ENCODE measurements at places on chromosomes 1 and 21.
A peak's percentile ranks its signal among the peaks of the same experiment; 100 is the strongest.

DNA sequence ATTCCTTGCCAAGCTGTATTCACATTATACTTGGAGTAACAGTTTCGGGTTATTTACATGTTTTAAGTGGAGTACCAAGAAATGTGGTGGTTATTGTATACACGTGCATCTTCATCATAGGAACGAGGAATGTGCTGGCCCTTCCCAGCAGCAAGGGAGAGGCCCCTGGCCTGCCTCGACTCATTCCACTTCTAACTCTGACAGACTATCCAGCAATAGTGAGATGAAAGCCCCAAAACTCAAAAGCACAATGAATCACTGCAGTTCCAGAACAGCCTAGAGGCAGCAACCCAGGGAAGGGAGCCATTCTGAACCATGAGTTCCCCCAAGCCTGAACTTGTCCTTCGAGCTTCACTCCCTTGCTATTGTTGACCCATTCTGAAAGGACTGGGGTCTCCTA, 23.1 kb downstream of the FAM89A start:
- no peak for DNase-seq

DNA sequence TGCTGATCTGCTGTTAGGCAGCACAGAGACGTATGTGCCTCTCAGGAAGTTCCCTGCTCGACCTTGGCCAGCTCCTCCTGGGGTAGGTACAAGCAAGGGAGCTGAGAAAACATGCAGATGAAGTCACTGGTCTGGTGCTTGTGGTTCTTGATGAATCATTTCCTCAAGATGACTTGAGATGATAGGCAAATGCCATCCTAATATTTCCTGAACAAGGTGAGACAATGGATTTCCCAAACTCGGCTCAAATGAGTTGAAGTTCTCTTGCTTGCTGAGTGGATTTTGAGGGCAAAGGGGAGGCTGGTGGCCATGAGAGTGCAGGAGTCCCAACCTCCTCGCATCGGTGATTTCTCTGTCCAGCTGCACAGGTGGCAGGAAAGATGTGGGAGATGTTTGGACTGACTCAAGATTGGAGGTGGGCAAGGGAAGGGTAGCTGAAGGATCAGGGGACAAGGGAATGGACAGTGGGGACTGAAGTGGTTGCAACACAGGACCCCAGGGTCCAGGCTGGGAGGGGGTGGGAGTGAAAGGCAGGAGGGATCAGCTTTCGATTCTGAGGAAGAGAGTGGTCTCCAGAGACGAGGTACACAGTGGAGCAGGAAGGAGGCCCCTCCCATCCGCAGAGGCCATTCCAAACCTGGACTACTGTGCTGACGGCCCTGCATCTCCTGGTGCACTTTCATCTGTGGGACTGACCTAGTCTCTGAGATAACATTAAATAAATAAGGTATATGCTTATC, 63.9 kb downstream of the CAPN2 start:
- DNase-seq: no peak

DNA sequence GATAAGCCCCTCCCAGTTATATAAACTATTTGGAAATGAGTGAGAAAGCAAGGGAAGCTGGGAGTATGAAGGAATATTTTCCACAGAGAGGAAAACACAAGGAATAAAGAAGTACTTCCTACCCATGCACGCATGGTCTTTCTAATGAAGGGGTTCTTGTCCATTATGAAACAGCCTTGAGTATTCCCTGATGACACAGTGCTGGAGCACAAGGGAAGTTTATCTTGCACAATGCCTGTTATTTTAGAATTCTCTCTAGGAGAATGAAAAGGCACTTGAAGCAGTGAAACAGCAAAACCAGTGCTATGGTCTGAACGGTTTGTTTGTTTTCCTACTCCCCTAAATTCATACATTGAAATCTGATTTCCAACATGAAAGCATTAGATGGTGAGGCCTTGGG, 38.6 kb upstream of the ADAMTS1 start:
- DNase-seq: no peak

- DNase-seq: no peak
Observed at GRCh38 chr1:231750818-231751362, 124.3 kb downstream of the DISC1 start.

DNA sequence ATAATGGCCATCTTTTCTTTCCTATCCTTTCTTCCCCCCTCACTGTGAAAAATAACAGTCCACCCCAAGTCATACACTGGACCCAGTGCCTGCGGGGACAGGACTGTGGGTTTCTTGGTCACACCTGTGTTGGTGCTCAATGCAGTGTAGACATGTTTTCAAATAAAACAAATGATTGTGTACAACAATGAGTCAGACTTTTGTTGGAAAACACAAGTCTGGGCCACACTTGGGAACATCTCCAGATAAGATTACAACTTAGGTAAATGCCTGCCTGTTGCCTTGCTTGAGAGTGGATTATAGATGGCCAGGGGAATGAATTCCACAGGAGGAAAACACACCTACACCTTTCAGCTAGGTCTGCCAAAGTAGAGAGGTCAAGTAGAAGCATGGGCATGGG, 34.1 kb downstream of the PDPN start:
- DNase-seq: no peak

DNA sequence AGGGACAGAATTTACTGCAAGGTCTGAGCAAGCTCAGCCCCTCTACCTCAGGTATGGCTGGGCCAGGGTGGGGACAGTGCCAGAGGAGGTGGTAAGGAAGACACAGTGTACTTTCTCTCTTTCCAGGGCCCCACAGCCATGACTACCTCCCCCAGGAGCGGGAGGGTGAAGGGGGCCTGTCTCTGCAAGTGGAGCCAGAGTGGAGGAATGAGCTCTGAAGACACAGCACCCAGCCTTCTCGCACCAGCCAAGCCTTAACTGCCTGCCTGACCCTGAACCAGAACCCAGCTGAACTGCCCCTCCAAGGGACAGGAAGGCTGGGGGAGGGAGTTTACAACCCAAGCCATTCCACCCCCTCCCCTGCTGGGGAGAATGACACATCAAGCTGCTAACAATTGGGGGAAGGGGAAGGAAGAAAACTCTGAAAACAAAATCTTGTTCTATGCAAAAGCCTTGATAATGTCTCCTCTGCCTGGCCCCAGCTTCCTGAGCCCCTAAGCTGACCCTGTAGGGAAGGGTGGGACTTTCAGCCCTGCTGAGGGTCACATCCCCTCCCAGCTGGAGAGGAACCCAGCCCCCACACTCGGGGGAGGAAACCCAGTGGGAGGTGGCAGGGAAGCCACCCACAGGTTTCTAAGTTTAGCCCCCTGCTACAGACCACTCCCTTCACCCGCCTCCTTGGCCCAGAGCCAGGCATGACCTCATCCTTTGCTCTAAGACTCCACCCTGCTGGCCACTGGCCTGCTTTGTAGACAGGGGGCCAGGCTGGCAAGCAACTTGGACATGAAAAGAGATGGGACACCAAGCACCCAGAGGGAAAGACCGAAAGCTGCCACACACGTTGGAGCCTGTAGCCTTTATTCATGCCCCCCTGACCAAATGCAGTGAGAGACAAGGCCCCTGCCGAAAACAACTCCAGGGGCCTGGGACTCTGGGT, 6.4 kb downstream of the RHOC start:
- DNase-seq: peak; percentile 80

GRCh38 chr1:95731466-95731865, 497.5 kb downstream of the RWDD3 start:
- no peak for DNase-seq

DNA sequence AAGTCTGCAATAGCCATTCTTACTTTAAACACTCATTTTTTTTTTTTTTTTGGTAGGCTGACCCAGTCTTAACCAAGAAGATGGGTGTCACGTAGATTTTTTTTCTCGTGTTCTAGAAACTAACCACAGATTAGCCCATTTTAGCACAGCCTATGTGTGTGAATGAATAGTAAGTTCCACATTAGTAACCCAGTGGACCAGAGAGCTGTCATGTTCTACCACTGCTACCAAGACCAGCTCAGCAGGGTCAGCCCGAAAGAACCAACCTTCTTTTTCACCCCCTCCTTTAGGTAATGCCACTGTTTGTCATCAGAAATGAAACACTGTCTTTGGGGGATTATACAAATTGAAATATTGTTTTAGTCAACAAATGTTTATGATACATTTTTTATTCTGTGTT, 221.1 kb upstream of the PLXNA2 start:
- no peak for DNase-seq

DNA sequence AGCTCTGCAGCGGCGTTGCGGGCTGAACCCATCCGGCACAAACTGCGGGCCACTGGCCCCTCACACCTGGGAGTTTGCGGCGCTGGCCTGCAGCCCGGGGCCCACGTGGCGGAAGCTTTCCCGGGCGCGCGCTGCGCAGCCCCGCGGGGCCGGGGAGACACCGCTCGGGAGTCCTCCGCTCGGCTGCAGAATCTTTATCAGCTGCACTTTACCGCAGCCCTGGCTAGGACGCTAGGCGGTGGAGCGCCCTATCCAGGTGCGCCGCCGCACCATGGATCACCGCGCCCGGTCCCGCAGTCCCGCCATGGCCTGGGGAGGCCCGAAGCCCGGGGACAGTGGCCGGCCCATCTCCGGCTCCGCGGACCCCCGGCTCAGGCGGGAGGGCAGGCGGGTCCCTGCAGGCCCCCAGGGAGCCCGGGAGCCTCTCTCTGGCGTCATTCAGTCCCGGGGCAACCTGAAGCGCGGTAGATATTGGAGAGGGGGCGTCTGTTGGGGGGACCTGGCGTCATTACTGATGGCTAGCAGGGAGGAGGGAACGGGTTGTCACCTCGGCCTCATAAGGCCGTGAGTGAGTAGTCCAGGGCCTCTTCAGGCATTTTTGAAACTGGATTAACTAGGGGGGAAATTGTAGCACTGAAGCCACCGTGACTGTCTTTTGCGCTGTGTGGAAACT, 5.7 kb upstream of the OLIG2 start:
- no peak for DNase-seq

DNA sequence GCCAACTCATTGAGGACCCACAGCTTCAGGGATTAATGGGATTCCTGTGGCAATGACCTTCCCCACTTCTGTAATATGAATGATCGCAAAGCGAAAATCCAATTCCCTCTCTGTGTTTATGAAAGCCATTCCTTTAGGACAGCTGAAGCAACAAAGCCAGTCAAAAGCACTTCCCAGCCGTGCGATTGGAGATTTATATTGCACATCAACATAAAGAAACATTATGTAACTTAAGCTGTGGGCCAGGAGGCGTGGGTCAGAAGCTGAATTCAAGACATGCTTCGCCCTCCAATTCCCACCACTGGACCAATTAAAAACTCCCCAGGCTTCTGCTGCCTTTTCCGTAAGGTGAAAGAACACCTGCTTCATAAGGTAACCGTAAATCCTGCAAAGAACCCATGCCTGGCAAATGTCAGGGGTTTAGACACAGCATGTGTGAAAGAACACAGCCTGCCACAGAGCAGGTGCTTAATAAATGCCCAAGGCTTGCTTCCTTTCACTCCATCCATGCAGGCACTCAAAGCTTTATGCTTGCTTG, 138.9 kb upstream of the SOD1 start:
- no peak for DNase-seq

- no peak for DNase-seq
Observed at GRCh38 chr1:116933606-116934515, 24.1 kb downstream of the PTGFRN start.

GRCh38 chr1:181353526-181353925, 129.8 kb upstream of the CACNA1E start:
- no peak for DNase-seq

GRCh38 chr1:10670190-10670589, 126.3 kb downstream of the CASZ1 start:
- no peak for DNase-seq

GRCh38 chr1:162973381-162973795, 95.8 kb upstream of the RGS4 start:
- DNase-seq: peak; percentile 69

DNA sequence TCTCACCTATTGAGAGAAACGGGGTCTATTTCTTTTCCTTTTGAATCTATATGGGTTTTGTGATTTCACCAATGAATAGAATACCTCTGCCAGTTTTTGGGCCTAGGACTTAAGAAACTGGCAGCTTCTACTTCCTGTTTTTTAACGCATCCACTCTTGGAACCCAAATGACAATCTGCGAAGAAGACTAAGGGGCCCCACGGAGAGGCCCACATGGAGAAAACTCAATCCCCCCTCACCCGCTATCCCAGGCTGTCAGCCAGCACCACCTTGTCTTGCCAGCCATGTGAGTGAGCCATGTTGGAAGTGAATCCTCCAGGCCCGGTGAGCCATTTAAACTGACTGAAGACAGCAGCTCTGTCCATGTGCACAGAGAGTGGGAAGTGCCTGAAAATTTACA, 3.6 kb upstream of the HENMT1 start:
- DNase-seq: no peak

DNA sequence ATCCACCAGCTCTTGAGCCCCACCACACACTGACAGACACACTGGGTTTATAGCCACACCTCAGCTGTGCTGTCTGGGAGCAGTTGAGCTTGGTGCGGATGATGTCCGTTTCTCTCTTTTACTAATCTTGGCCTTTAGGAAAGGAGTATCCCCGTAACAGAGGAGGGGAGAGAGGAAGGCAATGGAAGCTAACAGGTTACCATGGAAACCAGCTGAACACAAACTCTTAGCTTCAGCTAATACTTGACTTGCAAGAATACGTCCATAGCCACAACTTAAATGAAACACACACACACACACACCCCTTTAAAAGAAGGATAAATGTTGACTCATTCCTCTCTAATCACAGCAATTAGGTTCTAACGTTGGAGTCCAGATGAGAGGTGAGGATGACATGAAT, 28.0 kb upstream of the LRRN2 start:
- no peak for DNase-seq

GRCh38 chr1:44652445-44653106, 21.7 kb downstream of the TMEM53 start:
- DNase-seq: no peak

- no peak for DNase-seq
Observed at GRCh38 chr1:108064255-108064654, 99.3 kb upstream of the VAV3 start.

DNA sequence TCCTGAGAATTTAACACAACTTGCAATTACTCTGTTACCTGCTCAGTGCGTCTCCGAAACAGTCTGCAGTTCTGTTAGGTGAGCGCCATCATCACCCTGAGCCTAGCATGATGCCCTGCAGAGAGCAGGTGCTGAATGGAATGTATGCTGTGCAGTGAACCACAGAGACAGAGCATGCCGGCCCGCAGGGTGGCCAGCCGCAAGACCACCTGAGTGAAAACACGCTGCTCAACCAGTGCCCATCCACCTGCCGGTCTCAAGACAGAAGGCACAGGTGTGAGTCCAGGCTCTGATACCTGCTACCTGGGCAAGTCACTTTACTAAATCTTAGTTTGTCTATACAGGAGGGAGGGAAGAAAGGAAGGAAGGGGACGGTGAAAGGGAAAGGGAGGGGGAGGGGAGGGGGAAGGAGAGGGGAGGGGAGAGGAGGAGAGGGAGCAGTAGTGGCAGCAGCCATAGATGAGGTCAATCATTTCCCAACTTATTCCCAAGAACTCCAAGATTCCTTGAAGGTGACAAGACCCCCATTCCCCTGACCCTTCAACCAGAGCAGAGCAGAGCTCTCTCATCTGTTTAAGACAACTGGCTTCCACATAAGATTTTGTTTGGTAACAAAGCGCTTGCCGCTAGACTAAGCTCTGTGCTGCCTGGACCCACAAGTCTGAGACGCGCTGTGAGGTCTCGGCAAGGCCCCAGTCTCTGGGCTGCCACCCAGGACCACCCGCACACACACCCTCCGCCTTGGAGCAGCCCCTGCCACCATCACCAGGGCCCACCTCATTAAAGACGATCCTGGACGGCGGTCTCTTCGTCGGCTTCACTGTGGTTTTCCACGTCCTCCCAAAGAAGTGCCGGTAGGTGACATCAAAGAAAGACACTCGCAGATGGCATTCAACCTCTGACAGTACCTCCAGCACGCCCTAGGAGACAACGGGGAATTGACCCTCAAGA, 14.5 kb downstream of the NPHP4 start:
- no peak for DNase-seq
